Dermis blood vessel endothelial cell (primary cell): ENCODE measurements at places on chromosomes 12 and 14. TPM values are rescaled to one million over a fixed set of nuclear protein-coding genes. Genes with fewer than 3 reads are reported as not detected.
A peak's percentile ranks its signal among the peaks of the same experiment; 100 is the strongest.

The RTL1 gene
- total RNA-seq, result not detected in 2 replicates

- DNase-seq, result peak; percentile 64
Measured at GRCh38 chr14:55245657-55246268, 25.5 kb upstream of the FBXO34 start.

DNA sequence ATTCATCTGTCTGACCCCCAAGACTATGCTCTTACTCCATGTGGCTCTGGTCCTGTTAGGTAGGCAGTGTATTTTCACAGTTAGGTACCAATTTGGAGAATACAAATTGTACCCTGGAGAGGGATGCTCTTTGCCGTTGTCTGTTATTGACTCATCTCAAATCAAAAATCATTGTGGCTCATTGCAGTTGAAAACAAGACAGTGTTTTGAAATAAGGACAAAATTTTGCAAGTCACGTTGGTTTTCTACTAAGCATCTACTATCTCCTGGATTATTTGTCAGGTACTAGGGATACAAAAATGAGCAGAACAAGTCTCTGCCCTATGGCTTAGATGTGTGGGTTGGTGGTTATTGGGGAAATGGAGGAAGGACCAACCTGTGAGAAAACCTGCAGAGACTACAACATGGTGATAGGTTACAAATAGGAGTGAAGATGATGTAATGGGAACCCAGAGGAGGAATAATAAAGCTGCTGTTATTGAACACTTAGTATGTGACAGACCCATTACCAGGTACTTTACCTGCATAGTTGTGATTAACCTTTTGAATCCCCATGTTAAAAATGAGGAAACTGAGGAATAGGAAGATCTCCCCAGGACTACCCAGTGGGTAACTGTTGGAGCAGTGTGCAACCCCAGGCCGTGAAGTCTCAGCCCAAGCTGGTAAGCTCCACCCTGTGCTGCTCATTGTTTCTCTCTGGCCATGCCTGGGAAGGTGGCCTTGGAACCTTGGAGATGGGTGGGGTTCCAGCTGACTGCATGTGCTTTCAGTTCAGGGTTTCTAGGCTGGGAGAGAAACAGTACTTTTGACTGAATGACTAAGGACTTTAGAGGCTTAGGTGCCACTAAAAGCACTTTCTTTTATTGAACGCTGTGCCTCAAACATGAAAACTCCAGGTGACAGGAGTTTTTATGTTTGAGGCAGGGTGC, 72.9 kb upstream of the SRSF5 start:
- peak; percentile 59 for DNase-seq

DNA sequence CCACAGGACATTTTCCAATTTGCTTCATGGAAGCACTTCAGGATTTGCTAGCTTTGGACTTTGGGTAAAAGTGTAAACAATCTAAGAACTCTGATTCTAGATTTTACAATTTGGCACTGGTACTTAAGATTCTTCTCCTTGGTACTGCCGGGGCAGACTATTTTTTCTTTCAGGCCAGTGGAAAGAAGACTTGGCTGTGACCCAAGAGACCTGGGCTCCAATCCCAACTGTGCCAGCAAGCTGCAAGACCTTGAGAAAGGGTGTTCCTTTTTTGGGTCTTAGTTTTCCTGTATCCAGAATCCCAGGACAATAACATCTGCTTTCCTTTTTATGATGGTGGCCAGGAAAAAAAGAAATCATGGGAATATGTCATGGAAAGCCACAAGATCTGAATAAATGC, 148.1 kb upstream of the CRY1 start:
- no peak for DNase-seq

- no peak for DNase-seq
Measured at GRCh38 chr14:95611293-95611880, 74.8 kb upstream of the TCL1B start.

GRCh38 chr12:114665411-114666260, 18.3 kb downstream of the TBX3 start:
- no peak for DNase-seq

DNA sequence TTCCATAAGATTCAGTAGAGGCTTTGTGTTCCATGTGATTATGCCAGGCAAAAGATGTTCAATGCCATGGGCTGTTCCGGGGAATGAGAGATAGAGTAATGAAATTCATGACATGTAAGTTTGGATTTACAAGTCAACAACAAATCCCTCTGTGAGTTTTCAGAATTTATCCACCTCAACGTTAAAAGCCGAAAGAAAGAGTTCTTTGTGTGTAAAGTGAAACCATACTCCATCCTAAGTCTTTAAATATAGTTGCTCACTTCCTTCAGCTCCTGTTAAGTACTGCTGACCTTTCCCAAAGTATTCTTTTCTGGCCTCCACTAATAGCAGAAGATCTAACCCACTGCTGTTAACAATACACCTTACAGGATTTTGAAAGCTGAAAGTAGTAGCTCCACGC, 190.0 kb downstream of the TMX1 start:
- DNase-seq, result no peak
